ENCODE measurements at places on chromosomes 2 and 18.

DNA sequence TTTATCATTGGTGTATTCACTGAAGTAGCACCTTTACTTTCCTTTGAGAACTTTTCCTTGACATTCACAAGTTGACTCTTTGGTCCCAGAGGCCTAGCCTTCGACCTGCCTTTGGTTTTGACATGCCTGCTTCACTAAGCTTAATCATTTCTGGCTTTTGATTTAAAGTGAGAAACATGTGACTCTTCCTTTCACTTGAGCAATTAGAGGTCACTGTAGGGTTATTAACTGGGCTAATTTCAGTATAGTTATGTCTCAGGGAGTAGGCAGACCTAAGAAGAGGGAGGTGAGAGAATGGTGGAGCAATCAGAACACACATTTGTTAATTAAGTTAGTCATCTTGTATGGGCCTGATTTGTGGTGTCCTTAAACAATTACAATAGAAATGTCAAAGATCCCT lies 1040.7 kb upstream of the SLC39A10 start:
- DNase-seq: no peak

DNA sequence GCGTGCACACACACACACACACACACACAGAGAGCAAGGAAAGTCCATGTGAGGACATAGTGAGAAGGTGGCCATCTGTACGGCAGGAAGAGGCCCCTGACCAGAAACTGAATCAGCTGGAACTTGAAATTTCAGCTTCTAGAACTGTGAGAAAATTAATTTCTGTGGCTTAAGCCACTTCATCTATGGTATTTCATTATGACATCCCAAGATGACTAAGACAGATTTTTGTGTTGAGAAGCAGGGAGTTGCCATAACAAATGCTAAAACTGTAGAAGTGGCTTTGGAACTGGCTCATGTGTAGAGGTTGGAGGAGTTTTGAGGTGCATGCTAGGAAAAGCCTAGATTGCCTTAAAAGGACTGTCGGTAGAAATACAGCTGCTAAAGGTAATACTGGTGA lies 63.4 kb upstream of the ZBTB7C start:
- DNase-seq: no peak

- no peak for DNase-seq
These were observed 115.7 kb downstream of the HNMT start for GRCh38 chr2:138079976-138080375.

GRCh38 chr2:128444816-128445522 lies 126.3 kb upstream of the HS6ST1 start:
- no peak for DNase-seq
